Stimulated activated CD8-positive, alpha-beta memory T cell treated with anti-CD3 and anti-CD28 coated beads, Interleukin-15, amount 100 ng/mL, for 24 hours (primary cell): ENCODE measurements at places on chromosomes 7 and 10.

DNA sequence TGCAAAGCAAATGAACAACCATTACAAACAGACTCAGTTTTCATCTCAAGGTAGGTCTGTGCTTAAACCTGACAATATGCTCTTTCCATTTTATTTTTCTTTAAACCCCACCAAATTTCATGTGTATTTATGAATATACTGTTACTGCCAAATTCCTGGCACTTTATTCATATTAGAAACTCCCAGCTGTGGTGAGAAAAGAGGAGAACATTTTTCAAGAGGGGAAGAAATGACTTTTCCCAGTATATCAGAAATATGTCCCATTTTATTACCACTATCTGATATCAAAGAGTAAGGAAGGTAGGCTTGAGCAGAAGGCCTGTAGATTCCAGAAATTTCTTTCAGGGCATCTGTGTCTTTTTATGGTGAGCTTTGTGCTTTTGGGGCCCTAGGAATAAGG, 189.6 kb downstream of the ADAM12 start:
- DNase-seq = no peak

DNA sequence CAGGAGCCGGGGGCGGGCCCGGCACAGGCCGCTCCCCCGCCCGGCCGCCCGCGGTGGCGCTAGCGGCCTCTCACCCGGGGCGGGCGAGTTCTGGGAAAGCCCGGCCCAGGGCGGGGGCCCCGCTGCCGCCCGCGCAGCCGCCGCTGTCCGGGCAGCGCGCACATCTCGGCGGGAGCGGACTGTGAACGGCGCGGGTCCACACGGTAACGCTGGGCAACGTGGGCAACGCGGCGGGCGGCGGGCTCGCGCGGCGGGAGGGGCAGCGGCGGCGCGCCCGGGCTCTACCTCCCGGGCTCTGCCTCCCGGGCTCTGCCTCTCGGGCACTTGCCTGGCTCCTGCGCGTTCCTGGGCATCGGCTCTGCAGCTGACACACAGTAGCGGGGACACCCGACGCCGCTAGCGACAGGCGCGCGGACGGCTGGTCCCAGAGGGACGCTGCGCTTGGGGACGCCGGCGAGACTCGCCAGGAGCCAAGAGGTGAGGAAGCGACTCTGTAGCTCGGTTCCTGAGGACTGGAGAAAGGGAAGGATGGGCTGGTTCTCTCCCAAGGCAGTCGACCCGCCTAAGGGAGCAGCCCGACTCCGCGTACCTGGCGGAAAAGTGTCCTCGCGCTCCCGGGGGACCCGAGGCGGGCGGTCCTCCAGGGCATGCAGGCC, at the start of gene PLCE1:
TSS of gene PLCE1 (plus strand) at position 150 of the 656 bp plus-strand sequence. CDS start 37,116 bp downstream, outside the sequence.
- DNase-seq = no peak

DNA sequence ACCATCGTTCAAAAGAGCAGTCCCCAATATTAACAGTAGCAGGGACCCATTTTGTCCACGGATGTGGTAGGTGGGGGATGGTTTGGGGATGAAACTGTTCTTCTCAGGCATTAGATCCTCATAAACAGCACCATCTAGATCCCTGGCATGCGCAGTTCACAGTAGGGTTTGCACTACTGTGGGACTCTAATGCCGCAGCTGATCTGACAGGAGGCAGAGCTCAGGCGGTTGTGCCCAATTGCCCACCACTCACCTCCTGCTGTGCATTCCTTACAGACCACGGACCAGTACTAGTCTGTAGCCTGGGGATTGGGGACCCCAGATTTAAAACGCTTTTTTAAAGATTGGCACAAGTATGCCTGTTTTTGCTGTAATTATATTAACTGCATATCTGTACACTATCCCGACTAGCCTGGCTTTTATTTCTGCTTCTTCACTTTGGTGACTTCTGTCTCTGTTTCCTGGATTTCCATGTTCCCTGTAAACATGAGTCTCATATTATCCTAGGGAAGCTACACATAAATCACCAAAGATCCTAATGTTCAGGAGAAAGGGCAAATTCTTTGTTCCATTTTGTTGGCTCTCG, 163.3 kb upstream of the AKR1E2 start:
- DNase-seq = no peak

DNA sequence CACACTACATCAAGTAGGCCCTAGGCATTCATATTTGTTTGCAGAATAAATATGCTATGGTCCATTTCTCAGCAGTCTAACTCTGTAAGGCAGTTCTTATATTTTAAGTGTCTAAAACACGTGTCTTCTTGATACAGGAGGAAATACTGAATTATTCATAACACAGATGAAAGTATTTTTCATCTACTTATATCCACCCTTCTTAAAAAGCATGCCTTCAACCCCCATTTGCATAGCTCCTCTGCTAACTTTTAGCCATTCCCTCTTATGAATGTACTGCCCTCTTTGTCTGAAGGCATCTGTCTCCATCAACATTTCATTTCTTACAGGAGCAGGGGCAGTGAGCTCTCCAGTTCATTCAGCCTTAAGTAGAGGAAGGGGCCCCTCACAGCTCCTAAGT, 57.7 kb downstream of the ZFAND4 start:
- no peak for DNase-seq

DNA sequence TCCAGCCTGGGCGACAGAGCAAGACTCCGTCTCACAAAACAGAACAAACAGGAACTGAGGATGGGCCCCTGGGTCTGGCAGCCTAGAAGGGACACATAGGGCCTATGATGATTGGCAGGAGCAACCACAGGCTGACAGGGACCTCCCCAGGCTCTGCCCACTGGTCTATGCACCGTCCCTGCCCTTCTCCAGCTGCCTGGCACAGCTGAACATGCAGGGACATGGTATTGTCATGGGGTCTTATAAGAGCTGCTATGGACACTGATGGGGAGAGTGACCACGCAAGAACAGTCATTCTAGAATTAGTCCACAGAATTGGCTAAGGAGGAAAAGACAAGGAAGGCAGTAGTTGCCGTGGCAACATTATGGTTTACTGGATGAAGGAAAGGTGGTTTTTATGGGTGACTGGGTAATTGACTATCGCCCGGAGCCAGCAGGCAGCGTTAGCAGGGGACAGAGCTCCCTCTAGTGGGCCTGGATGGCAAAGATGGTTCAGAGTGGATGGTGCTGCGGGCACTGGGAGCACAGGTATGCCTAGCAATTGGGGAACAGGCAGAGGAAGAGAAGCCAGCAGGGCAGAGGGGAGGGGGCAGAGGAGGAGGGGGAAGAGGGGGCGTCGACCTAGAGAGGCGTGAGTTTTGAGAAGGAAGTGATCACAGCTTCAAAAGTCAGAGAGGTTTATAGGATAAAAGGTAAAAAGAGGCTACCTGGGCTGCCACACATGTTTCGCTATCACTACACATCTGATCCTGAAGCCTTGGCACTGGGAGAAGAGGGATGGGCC, 7.8 kb upstream of the TRIM56 start:
- peak; percentile 59 for DNase-seq

GRCh38 chr7:15561835-15562234, at the start of gene AGMO:
TSS of gene AGMO (minus strand) at chr7:15562015.
- no peak for DNase-seq
